ENCODE measurements at places on chromosomes 2 and 18.

DNA sequence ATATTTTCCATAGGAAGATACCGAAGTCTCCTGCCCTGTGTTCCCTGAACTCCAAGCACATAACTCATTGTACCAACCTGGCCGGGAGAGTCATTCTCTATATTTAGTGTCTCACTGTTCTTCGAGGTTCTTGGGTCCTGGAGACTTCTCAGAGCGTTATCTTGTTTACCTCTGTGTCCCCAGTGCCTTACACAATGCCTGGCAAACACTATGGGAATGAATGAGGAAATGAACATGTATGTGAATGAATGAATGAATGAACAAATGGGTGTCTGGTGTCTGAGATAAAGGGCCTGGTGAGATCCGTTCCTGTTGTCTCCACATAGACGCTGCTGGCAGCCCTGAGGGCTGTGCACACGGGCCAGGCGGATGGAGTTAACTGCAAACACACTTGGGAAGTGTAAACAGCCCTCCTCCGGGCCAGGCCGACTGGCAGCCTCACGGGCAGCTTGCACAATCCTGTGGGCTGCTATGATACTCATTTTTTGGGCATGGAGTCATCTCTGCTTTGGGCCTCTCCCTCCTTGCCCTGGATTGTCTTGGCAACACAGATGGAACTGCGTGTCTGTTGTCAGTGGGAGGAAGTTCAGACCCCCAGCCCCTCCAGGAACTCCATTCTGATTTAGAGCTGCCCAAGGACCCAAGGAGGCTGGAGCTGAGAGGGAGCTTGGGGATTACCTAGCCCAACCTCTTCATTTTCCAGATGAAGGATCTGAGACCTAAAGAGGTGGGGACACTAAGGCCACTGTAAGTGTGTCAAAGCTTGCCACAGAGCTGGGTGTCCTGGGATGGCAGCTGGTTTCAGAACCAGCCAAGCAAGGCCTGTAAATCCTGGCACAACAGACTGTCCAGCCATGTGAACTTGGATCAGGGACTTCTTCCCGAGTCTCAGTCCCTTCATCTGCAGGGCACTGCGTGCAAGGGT, 124.4 kb downstream of the INHBB start:
- no peak for DNase-seq

DNA sequence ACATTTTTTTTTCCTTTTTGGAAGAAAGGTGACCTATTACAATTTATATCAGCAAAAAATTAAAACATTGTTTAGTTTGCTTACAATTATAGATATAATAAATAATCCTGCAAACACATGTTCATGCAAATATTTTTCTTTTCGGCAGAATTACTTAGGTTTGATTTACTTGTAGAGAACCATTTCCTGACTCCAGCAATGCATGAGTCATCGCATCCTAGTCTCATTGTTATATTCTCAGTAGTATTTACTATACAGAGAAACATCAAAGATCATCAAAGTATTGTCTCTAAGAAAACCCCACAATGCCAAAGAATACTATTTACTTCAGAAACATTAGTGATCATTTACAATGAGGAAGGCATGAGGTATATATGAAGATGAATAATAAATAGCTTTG, 40.4 kb upstream of the MTIF2 start:
- DNase-seq: no peak

- no peak for DNase-seq
Observed at GRCh38 chr2:105378921-105379383, 19.9 kb downstream of the FHL2 start.

DNA sequence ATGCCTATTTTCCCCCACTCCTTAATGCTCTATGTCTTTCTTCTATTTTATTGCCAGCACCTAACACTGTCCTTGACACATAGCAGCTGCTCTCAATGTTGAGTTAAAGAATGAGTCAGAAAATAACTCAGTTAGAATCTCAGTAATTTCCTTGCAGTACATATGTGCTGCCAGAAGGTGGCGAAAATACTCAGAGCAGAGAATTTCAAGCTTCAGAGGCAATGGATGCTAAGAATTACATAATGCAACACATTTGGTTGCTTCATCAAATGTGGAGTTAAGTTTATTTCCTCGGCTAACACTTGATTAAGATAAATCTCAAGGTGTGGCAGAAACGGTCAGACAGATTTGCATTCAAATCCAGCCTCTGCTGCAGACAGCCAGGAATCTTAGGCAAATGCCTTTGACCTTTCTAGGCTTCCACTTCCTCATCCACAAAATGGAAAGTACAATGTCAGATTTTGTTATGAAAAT, 105.6 kb downstream of the VSNL1 start:
- DNase-seq: peak; percentile 49

DNA sequence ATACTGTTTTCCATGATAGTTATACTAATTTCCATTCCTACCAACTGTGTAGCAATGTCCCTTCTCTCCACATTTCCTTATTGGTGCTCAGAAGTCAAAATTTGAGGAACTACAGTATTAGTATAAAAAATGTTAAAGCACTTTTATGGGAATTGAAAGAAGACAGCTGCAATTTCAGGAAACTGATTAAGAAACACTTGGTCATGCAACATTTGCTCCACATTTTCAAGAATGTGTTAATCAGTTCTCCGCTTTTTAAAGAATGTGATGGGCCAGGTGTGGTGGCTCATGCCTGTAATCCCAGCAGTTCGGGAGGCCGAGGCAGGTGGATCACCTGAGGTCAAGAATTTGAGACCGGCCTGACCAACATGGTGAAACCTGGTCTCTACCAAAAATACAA, 33.6 kb upstream of the MGAT4A start:
- no peak for DNase-seq

- DNase-seq: no peak
Observed at GRCh38 chr2:120291401-120292311, 39.0 kb downstream of the RALB start.

GRCh38 chr2:11393711-11394236, 49.3 kb upstream of the ROCK2 start:
- no peak for DNase-seq

- no peak for DNase-seq
Observed at GRCh38 chr2:64695721-64696261, 42.1 kb upstream of the SERTAD2 start.

- DNase-seq: no peak
Observed at GRCh38 chr2:61959381-61960293, 54.2 kb downstream of the COMMD1 start.

- DNase-seq: no peak
Observed at GRCh38 chr2:220241423-220241822, 614.0 kb downstream of the SLC4A3 start.

GRCh38 chr2:183034806-183035205, 3.5 kb downstream of the NCKAP1 start:
- no peak for DNase-seq

DNA sequence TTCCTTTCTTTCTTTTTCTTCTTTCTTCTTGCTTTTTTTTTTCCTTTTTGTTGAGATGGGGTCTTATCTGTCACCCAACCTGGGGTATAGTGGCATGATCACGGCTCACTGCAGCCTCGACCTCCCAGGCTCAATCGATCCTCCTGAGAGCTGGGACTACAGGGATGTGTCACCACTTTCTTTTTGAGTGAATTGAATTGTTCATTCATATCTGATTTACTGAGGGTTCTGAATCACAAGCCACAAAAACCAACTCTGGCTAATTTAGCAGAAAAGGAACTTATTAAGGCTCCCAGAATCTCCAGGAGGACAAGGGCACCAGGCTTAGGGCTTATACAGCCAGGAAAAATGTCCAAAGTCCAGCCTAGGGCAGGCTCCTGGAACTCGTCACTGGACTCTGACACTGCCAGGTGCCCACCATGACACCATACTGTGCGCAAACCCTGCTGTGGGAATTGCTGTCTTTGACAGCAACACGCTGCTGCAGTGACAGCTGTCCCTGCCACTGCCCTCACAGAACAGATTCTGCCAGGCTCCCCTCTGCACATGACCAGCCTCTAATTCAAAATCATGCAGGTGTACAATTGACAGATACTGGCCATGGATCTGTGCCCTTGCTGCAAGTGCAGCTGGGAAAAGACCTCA, 42.9 kb upstream of the EML6 start:
- DNase-seq: no peak

Data from CD8-positive, alpha-beta T cell (primary cell).